WTC11 (cell line): ENCODE measurements at places on chromosomes 7 and 10. TPM values are rescaled to one million over a fixed set of nuclear protein-coding genes. Genes with fewer than 3 reads are reported as not detected.

DNA sequence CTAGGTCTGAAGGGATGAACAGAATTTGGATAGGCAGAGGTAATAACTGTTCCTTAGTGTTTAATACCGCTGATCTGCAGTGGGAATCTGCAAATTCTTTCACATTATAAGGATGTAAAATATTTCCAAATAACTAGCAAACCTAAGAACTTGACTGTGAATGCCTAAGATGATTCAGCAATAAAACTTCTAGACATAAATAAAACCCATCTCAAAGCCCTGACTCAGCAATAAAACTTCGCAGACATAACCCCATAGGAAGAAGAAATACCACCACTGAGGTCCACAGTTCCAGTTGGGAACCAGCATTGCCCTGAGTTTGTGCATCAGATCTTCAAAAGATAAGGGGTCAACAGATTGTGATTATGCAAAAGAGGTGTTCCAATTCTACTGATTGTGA lies 354.2 kb downstream of the GFRA1 start:
- no peak for DNase-seq

DNA sequence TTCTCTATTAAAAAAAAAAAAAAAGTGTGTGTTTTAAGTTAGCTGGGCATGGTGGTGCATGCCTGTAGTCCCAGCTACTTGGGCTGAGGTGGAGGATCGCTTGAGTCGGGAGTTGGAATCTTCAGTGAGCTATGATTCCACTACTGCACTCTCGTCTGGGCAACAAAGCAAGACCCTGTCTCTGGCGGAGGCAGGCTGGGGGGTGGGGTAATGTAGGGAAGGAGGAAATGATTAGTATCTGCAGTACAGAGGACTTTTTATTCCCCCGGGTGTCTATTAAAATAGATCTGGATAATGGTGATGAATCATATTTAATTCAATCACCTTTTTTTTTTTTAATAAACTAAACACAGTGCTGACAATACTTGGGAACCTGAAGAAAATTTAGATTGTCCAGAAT lies 6.5 kb downstream of the CBX3 start:
- DNase-seq = no peak

DNA sequence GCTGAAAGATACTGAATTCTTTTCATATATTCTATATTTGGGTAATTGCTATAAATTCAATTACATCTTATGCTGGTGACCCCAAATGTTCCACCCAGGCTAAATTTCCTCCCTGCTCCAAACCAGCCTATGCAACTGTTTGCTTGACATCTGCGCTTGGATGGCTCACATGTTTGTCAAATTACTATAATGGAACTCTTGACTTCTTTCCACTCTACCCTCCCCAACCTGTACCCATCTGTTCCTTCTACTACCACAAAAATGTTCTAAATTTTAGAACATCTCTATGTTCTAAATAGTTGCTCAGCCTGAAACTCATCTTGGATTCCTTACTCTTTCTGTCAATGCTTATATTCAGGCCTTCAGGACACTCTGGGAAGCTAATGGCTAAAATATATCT lies 249.9 kb upstream of the SMIM30 start:
- no peak for DNase-seq

DNA sequence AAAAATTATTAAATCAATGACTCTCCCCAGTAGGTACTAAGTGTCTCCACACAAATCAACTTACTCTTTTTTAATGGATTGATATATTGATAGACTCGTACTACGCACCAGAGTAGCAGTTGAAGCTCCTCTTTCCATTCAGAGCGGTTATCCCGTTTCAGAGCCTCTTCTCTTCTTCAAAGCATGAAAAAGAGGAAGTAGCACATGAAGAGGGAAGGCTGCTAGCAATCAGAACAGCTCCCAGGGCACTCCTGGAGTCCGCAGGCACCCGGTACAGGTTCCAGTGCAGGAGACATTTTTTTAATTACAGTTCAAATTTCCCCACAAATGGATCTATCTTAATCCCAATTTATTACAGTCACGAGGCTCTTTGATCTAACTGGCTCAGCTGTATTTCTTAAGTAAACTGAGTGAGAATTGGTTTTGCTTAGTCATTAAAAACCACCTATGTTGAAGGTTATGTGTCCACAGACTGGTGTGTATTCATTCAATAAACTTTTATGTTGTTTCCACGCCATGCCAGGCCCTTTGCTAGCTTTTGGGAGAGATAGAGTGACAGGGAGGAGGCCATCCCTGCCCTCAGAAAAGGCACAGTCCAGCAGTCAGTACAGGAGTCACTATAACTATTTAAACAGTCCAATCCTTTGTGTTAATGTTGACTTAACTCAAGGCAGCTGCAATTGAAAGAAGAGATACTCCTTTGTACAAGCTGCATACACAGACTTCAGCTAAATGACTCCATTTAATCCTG lies 32.1 kb upstream of the CALN1 start:
- no peak for DNase-seq

DNA sequence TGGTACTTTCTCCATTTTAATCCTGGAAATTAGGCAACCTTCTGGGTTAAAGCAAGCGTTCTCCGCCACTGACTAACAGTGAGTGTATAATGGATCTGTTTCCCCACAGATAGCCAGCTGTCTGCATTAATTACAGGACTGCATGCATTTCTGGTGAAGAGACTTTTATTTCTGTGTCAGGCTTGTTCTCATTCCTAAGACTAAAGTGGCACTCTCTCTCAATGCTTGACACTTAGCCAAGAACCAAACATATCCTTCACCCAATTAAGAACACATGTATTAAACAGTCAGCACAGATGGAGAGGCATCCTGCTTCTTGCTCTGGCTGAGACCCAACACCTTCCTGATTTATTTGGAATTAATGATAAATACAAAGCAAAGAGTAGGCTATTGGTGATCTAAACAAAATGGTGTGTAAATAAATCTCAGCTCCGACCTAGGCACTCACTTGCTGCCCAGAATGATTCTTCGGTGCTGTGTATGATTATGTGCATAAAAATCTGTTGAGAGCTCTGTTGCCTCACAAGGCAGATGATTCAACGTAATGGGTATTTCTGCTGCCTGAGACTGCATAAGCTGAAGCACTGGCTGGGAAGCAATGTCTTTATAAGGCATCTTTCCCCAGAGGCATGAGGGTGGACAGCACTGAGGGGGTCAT lies 16.8 kb downstream of the CALU start:
- DNase-seq = no peak

Gene BMPR1A
- 99.7 to 107 TPM (median 104 TPM) in 3 replicates for total RNA-seq

Gene GNGT1
- 0.63 to 1.3 TPM (median 1.2 TPM) in 3 replicates for total RNA-seq

Gene CCDC146
- 0.94 to 1.3 TPM (median 1.1 TPM) in 3 replicates for total RNA-seq

Gene TAS2R41
- 0.31 to 0.44 TPM in 2 of 3 replicates, not detected in the other for total RNA-seq
